ENCODE measurements at places on chromosomes 2 and 18.

- DNase-seq = no peak
These were observed 425.2 kb downstream of the METTL4 start for GRCh38 chr18:2146092-2146491.

GRCh38 chr2:196233021-196233804 lies 61.8 kb upstream of the STK17B start:
- no peak for DNase-seq

GRCh38 chr2:3637692-3638455 lies 20.1 kb upstream of the ALLC start:
- DNase-seq = no peak

DNA sequence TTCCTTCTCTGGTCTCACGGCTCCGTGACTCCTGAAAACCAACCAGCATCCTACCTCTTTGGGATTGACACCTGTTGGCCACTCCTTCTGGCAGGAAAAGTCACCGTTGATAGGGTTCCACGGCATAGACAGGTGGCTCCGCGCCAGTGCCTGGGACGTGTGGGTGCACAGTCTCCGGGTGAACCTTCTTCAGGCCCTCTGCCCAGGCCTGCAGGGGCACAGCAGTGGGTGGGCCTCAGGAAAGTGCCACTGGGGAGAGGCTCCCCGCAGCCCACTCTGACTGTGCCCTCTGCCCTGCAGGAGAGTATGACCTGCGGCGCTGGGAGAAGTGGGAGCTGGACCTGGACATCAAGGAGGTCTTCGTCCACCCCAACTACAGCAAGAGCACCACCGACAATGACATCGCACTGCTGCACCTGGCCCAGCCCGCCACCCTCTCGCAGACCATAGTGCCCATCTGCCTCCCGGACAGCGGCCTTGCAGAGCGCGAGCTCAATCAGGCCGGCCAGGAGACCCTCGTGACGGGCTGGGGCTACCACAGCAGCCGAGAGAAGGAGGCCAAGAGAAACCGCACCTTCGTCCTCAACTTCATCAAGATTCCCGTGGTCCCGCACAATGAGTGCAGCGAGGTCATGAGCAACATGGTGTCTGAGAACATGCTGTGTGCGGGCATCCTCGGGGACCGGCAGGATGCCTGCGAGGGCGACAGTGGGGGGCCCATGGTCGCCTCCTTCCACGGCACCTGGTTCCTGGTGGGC lies 10.0 kb downstream of the PROC start:
- no peak for DNase-seq

- DNase-seq = no peak
These were observed 156.0 kb downstream of the CERS6 start for GRCh38 chr2:168611896-168612650.

DNA sequence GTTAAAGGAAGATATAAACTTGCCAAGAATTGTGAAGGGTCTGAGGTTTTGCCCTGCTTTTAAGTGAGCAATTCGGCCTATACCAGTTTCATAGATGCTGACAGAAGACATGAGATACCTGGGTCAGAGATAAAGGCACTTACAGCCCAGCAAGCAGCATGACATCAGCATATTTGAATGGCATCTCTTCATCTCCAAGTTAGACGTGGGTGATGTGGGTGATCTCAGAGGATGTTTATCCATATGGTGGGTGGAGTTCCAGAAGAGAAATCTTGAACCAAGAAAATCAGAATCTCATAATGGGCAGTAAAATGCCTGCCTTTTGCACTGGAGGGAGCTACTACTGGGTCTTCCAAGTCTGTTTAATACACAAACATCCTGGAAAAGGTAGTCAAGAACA lies 44.7 kb downstream of the GYPC start:
- no peak for DNase-seq

- DNase-seq = no peak
These were observed 67.3 kb upstream of the UPP2 start for GRCh38 chr2:158034198-158034866.

DNA sequence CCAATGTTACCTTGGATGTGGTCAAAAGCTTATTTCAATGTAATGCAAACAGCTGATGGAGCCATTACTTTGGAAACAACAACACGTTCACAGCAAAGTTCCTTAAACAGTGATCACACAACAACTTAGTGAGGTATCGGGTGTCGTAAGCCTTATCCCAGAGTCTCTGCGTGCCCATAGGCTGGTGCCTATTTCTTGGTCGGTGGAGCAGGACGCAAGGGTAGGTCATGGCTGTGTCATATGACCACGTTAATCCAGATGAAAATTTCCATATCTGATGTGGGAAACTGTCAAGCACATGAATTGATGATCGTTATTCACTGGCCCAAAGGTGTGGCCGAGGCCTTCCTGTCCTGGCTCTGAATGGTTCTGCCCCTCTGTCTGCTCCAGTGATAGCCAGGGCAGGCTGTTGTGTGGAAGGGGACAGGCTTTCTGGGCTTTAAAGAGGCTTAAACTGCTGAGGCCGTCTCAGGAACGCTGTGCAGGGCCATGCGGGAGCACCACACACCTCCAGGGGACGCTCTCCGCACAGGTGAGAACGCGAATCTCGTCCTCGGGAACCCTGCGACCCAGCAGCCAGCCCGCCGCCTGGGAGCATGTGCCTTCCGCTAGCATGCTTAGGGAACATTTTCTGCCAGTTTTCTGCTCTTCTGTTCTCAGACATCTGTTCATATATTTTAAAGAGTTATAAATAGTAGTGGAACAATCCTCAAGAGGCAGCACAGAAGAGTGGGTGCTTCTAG lies 90.6 kb downstream of the KCTD1 start:
- DNase-seq = no peak

GRCh38 chr2:121803503-121803902 lies 48.1 kb downstream of the TSN start:
- DNase-seq = no peak

- DNase-seq = no peak
These were observed 136.7 kb downstream of the ANTXR1 start for GRCh38 chr2:69149631-69150215.

DNA sequence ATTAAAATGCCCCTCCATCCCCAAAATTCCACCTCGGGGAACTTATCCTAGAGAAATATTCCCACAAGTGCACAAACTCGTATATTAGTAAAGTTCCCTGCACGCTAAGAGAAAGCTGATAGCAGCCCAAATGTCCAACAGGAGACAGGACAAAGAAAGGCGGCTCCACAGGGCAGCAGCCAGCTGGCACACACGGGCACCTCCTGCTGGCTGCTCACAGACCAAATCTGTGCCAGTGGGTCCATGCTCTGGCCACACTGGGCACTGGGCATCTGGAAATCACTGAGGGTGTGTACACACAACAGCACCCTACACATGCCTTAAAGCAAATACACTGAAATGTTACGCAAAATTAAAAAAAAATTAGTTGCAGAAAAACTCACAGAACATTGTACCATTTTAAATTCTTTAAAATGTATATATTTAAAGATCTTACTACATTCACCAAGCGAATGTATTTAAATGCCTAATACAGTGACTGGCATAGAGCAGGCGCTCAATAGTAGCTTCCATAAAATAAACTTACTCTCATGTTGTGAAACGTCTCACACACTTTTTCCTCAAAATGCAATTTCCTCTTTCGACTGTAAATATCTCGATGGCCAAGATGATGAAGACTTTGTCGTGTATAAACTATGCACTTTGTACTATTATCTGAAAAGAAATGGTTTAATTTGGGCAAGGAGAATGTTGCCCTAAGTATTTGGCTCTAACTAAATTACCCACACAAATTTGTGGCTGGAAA lies 19.4 kb downstream of the ZNF516 start:
- DNase-seq = no peak

DNA sequence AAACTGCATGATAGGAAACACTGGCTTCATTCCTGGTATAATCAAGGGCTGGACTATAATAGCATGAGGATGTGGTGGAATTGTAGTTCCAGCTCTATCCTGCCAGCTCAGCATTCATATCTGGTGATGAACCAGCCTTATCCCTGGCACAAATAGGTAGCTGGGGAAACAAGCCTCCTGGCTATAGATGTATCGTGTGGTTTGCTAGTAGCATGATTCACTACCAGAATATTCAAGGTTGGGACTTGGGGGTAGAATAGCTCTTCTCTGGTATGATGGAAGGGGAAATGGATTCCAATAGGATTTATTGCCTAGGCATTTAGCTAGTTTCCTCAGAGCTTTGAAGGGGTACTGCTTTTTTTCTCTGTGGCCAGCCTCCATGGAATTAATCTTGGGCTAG lies 532.8 kb downstream of the FBXO15 start:
- no peak for DNase-seq

- DNase-seq = no peak
These were observed 524.7 kb upstream of the CNTNAP5 start for GRCh38 chr2:123500346-123500745.

DNA sequence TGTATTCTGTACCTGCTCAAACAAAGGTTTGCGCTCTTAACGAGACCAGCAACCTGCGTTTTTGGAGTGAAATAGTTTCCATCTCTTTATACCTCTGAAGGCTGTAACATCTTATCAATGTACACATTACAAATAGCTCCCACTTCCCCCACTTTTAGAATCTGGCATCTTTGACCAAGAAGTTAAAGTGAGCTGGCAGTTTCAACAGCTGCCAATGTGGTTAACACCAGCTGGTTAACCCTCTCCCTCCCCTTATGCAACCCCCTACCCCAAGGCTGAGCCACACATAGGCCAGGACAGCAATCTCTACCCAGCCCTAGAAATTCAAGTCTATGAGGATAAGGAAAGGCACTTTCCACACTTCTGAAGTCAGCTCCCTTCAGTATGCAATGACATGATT lies 2.2 kb upstream of the SERTAD2 start:
- DNase-seq = no peak

DNA sequence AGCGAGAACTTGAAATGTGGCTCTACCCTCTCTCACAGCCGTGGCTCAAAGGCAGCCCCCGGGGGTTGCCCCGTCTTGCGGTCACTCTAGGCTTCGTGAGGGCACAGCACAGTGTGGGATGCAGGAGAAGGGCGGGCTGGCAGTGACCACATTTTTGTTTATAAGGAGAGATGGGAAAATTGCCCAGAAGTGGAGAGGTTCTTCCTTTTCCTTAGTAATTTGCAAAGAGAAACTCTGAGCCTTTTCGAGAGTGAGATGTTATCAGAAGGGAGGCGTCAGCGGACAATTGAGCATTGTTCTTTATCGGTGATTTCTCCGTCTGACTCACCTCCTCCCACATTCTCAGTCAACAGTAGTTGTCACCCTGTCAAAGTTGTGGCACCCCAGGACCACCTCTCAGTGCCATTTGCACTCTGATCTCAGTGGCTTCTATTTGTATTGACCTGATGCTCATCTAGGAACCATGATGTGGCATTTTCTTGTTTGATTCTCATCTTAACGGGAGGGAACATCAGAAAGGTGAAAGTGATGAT lies 89.6 kb downstream of the ACAA2 start:
- DNase-seq = no peak

- no peak for DNase-seq
These were observed 200.1 kb downstream of the MGAT5 start for GRCh38 chr2:134453973-134454372.

DNA sequence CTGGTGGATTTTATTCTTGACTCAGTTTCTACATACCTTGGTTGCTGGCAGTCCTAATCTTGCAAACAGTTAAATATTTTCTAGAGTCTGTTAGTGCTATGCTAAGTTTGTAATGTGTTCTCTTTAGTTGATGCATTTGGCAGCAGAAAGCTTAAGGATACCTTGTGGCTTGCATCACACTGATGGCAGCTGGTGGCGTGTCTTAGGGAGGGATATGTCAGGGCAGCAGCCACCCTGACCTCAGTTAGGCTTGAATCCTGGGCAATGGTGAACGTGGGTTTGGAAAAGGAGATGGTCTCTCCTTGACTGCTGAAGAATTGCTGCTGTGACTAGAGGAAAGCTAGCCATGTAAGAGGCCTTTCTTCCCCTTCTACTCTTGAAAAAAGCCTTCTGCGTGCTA lies 4.2 kb downstream of the IAH1 start:
- DNase-seq = no peak

- DNase-seq = no peak
These were observed 53.9 kb downstream of the LIMS1 start for GRCh38 chr2:108588070-108588668.

DNA sequence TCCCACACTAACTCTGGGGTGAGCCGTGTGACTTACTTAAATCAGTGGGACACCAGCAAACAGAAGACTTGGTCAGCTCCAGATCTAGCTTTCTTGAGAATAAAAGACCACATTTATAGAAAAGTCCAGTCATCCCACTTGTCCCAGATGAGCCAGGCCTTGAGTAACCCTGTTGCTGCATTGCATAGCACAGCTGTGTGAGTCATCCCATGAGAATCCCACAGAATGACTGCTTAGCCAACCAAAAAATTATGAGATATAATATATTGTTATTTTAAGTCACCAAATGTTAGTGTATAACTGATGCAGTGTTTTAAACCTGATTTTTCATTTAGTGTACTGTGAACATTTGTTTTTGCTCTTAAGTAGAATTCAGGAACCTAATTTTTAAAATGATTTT lies 94.2 kb upstream of the FSHR start:
- DNase-seq = no peak

DNA sequence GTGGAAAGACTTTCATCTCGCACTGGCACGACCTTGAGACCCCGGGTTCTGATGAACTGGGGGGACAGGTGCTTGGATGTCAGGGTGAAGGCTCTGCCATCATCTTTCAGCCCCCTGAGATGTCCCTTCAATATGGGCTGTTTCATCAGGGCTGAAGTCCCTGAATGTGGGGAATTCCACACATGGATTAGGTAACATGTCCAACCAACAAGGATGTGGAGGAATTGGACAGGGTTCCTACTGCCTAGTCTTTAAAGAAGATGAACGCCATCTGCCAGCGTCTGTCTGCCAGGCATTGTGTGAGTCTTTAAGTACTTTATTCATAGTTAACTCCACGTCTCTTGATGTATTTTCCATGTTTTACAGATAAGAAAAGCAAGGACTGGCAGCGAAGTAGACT lies 5.9 kb upstream of the GRHL1 start:
- DNase-seq = no peak

- DNase-seq = no peak
These were observed at the start of gene CAPG for GRCh38 chr2:85409845-85410583. CAPG (minus strand) TSS chr2:85410366; CDS start chr2:85402145, 8,221 bp downstream.
